ENCODE measurements at places on chromosomes 1 and 21. TPM values are rescaled to one million over a fixed set of nuclear protein-coding genes. Genes with fewer than 3 reads are reported as not detected.

GRCh38 chr1:71853360-71853759 lies 429.0 kb downstream of the NEGR1 start:
- DNase-seq, result no peak

The SPRR2E gene
- not detected for total RNA-seq

- DNase-seq, result no peak
Observed at GRCh38 chr1:226117330-226117729, 54.8 kb downstream of the H3-3A start.

The OLFML2B gene
- 1.8 TPM for total RNA-seq

GRCh38 chr21:45582128-45582527 lies 39.9 kb upstream of the SLC19A1 start:
- no peak for DNase-seq

GRCh38 chr1:116515702-116516101 lies 55.1 kb downstream of the CD58 start:
- DNase-seq, result no peak

- DNase-seq, result peak; percentile 22
Observed at GRCh38 chr1:5943343-5944124, 48.7 kb downstream of the NPHP4 start.

- DNase-seq, result no peak
Observed at GRCh38 chr1:204730826-204731459, 45.4 kb upstream of the LRRN2 start.
